Left cardiac atrium (tissue), 4 donors: ENCODE measurements at places on chromosomes 6 and 20. TPM values are rescaled to one million over a fixed set of nuclear protein-coding genes. Genes with fewer than 3 reads are reported as not detected.

Gene MCHR2
- not detected for total RNA-seq

Gene NRSN1
- total RNA-seq, result not detected

Gene TNF
- total RNA-seq, result 0.92 TPM

Gene FAM209B
- total RNA-seq, result not detected

Gene CAGE1
- total RNA-seq, result not detected

Gene RNF217
- 18.3 TPM for total RNA-seq

Gene ZNF165
- total RNA-seq, result 0.44 TPM

Gene SAMD3
- total RNA-seq, result 0.42 TPM

Gene TM9SF4
- 31.2 TPM for total RNA-seq

Gene MAN1A1
- total RNA-seq, result 30.3 TPM

Gene DSP
- total RNA-seq, result 198 TPM

Gene TREML2
- total RNA-seq, result 0.13 TPM

Gene DEFB132
- total RNA-seq, result not detected

Gene BPI
- total RNA-seq, result not detected

Gene PRRT1
- 0.77 TPM for total RNA-seq

Gene CCM2L
- 7.2 TPM for total RNA-seq

Gene DLL1
- 19.0 TPM for total RNA-seq

Gene PTCHD4
- 0.86 TPM for total RNA-seq

Gene LY6G6D
- not detected for total RNA-seq
